ENCODE measurements at places on chromosomes 11 and 22.

- DNase-seq, result no peak
These were observed 58.9 kb upstream of the MYEOV start for GRCh38 chr11:69234740-69235710.

DNA sequence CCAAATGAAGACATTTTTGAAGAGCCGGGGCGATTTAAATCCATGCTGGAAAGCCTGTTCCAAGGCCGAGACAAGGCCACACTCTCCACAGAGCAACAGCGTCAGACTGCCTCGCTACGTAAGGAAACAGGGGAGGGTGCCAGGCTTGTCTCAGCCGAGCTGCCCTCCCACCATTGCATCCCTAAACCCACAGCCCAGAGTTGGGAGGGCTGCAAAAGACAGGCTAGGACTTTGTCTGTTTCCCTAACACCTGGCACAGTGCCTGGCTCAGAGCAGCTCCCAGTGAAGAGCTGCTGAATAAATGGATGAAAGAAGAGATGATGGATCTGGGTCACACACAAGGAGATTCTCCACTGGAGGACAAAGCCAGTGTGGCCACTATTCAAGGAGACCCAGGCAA, 51.3 kb upstream of the SCUBE2 start:
- DNase-seq, result no peak

- DNase-seq, result no peak
These were observed 499.0 kb upstream of the CCDC179 start for GRCh38 chr11:23359297-23359696.

DNA sequence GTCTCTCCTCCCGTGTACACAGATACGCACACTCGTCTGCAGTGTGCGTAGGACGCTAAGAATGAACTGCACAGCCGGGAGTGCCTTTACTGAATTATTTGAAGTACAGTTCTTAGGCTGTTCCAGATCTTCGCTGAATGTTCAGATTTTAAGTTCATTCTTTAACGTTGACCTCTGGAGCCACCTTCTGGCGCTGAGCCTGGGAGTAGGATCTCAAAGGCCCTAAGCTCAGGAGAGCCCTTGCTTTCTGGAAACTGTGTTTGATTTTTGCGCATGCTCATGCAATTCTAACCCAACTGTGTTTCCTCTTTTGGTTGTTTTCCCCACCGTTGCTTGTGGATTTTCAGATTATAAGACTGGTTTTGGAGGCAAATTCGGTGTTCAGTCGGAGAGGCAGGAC, 22.8 kb downstream of the CTTN start:
- no peak for DNase-seq

GRCh38 chr11:124879493-124880289, 14.5 kb downstream of the ROBO3 start:
- DNase-seq, result no peak

GRCh38 chr11:98740321-98740720, 280.4 kb upstream of the CNTN5 start:
- DNase-seq, result no peak

DNA sequence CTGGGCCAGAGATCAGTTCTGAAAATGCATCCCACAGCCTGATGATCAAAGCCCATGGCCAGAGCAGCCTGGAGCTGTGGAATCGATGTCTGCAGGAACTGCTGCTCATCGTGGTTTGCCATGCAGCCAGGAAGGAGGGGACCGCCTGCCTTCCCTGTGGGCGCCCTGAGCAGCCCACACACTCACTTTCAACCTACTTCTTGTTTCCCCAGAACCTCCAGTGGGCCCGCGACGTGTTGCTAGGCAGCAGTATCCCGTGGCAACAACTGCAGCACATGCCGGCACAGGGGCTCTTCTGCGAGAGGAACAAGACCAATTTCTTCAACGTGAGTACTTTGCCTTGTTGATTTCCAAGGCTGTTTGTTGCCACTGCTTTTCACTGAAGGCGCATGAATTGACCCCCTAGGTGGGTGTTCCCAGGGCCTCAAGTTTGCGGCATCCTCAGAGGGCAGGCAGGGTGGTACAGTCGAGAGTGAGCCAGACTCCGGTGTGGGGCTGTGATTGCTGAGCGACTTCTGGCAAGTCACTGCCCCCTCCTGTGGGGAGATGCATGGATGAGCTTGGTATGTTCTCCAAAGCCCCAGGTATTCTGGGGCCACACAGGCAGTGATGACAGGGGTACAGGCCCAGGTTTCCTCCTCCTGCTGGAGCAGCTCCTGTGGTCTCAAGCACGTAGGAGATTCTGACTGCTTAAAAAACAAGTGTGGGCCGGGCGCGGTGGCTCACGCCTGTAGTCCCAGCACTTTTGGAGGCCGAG, 47.0 kb upstream of the SUSD2 start:
- DNase-seq, result no peak

- DNase-seq, result no peak
These were observed 3.7 kb downstream of the PRDM10 start for GRCh38 chr11:129998905-129999304.

DNA sequence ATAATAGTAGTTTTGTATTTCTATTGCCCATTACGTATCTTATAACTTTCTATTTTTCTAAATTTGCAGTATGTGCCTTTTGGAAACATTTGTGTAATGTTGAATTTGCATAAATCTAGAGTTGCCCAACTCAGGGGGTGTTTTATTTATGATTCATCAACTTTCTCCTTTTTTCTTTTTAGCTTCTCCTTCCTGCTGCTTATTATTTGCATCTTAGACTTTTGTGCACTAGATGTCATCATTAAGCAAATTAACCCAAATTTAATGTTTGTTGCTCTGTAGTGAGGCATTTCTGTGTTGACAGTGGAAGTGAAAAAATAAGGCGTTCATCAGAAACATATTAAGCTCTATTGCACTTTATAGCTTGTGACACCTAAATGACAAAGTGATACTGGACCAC, 56.2 kb upstream of the ZBED5 start:
- DNase-seq, result no peak

DNA sequence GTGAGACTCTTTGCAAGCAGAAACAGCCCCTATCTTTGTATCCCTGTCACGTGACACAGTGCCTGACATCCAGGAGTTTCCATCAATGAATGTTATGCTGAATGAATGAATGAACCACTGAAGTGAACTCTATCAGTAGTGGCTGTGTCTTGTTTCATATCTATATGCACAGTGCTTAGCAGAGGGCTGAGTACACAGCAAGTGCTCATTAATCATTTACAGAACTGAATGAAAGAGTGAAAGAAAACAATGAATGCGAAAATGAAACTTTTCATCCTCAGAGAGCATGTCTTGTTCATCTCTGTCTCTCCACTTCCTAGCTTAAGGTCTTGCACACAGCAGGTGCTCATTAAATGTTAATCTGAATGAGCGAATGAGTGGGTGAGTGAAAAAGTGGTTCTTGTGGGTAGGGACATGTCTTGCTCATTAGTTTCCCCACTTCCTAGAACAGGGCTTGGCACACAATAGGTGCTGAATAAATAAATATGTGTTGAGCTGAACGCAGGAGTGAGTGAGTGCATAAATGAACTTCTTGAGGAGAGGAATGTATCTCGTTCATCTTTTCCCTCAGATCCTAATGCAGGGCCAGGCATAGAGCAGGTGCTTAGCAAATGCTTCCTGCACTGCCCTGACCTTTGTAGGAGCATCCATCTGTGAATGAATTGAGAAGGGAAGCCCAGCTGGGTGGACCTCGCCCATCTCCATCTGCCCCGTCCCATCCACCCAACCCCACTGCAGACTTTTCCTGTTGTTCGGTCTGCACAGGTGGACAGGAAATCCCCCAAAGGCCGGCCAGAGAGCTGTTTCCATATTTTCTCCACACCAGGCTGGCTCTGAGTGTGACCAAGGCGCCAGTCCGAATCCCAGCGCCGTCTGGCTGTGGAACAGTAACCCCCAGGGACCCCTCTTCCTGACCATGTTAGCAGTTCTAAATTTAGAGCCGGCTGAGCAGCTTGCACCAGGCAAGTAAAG, 113.4 kb upstream of the CRYBB3 start:
- no peak for DNase-seq

DNA sequence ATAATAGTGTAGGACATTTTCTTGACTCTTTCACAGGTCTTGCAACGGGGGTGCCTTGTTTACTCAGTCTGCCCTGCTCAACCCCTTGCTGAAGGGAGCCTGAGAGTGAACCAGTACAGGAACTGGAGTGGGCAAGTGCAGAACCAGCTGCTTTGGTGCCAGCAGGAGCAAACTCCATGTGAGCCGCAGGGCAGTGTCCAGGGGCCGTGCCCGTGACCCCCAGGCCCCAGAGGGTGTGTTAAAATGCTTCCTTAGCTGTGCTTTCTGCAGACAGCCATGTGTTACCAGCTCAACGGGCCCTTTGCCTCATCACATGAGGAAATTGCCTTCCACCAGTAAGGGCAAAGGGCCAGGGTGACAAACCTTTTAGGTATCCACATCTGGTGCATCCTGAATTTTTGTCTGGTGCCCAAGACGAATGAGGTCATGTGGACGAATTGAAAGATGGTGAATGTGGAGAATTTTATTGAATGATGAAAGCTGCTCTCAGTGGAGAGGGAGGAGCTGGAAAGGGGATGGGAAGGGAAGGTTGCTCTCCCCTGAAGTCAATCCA, 53.6 kb upstream of the OR5D13 start:
- no peak for DNase-seq

DNA sequence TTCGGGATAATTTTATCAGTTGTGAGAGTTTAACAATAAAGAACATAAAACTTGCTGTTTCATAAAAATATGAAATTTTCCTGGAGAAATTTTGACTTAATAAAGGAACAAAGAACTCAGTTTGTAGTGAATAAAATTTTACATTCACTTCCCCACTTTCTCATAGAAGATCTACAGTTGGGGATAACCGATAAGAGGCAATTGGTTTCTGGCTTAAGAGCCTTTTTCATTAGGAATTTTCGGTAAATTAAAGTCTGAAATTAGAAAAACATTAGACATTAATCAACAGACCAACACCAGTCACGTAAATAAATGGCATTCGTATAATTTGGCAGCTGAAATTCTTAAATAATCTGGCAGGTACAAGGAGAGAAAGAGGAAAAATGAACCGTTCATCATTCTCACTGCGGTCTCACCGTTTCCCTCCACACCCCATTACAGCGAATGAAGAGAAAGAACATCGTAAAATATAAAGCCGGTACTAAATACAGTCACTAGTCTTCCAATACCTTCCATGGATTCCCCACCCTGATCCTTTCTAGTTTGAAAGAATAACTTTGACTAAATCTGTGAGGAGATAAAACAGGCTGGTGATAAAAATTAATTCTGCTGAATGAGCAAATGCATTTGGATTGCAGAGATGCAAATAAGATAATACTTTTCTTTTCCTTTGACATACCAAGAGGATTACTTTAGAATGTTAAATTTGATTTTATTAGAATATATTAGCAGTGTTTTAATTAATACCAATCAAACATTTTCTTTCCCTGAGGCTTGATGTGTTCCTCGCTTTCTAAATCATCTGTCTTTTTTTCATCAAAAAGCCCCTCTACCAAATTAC, 19.5 kb downstream of the BLID start:
- DNase-seq, result peak; percentile 31

- no peak for DNase-seq
These were observed 91.5 kb upstream of the SESN3 start for GRCh38 chr11:95322539-95322938.

- no peak for DNase-seq
These were observed 411 bp downstream of the ACTN3 start for GRCh38 chr11:66546966-66547661.

- DNase-seq, result peak; percentile 65
These were observed 100.3 kb upstream of the AKIP1 start for GRCh38 chr11:8810540-8811301.

DNA sequence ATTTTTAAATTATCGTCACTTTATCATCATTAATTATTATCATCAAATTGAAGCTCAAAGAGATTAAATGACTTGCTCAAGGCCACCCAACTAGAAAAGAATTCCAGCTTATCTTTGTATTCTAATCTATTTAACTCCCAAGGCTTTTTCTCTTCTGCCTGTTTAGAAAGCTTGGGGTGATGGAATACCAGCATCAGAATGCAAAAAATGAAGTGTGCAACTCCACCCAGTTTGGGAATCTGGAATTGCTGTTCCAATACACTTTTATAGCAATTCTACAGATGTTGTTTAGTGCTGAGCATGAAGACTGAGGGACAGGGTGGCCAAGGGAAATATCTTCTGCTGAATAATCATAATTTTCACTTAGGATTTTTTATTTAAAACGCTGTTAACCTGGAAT, 97.2 kb upstream of the FIBIN start:
- no peak for DNase-seq

GRCh38 chr11:78860720-78861422, 286.2 kb upstream of the NARS2 start:
- DNase-seq, result no peak

DNA sequence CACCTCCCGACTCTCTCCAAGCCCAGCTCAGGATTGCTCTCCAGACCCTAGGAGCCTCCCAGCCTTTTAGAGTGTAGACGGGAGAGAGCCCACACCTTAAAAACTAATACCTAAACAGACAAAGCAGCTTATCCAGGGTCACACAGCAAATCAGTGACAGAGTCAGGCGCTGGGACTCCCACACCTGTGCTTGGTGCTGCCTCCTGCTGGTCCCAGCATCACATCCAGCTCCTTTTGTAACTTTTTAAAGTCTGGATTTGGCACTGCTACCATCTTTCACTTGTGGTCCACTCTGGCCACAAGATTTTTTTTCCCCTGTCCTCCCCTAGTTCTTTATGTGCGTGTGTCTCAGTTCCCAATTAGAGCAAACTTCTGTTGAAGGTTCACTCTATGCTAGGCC, 4.7 kb downstream of the ANO1 start:
- DNase-seq, result no peak

GRCh38 chr11:59800390-59801025, 10.1 kb downstream of the MRPL16 start:
- no peak for DNase-seq

- DNase-seq, result no peak
These were observed 25.4 kb upstream of the MYO18B start for GRCh38 chr22:25716637-25717036.

- no peak for DNase-seq
These were observed 24.4 kb downstream of the SREBF2 start for GRCh38 chr22:41857155-41857859.

DNA sequence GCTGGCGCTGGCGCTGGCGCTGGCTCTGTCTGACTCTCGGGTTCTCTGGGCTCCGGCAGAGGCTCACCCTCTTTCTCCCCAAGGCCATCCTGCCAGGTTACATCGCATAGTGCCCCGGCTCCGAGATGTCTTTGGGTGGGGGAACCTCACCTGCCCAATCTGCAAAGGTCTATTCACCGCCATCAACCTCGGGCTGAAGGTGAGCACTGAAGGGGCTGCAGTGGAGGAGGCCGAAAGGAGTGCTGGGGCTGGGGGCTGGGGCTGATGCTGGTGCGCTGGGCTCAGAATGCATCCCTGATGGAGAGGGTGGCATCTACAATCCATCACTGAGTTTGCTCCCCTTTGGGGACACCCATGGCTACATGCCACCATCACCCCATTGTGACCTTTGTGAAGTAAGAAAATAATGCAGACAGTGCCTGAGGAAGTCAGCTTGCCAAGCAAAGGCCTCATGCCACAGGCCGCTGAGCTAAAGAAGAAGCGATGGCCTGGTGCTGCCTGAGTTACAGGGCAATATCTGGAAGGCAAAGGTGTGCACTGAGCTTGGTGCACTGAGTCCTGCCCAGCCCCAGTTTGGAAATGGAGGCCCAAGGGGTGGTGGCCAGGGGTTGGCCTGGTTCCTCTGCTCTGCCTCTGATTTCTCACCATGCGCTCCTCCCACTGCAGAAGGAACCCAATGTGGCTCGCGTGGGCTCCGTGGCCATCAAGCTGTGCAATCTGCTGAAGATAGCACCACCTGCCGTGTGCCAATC, 620 bp downstream of the SMPD1 start:
- peak; percentile 13 for DNase-seq

Measured in NCI-H2081 (cell line).